ENCODE measurements at places on chromosomes 4 and X. TPM values are rescaled to one million over a fixed set of nuclear protein-coding genes. Genes with fewer than 3 reads are reported as not detected.

GRCh38 chrX:54357414-54358377, at the start of gene WNK3:
WNK3 (minus strand) TSS chrX:54358046.
- DNase-seq = peak; percentile 78

GRCh38 chr4:151568966-151569365, 160.0 kb downstream of the FHIP1A start:
- no peak for DNase-seq

DNA sequence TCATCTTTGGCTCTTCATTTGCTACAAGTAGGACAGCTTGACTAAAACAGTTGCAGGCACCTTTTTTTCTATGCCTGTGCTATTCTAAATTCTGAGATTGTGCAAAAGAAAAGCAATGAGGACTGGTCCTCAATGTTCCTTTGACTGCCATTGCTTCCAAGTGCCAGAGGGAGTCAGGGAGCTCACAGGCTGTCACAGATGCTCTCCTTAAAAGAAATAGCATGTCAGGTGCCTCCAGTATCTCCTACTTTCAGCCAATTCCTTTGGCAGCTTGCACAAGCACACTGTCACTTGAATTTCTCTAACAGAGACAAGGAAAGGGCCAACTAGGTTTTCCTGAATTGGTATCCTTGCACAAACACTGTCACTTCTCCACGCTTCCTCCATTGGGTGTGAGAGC, 228.2 kb downstream of the ADGRA3 start:
- DNase-seq = no peak

GRCh38 chrX:155235891-155236290, 19.6 kb downstream of the VBP1 start:
- no peak for DNase-seq

The FOXR2 gene
- total RNA-seq = not detected

DNA sequence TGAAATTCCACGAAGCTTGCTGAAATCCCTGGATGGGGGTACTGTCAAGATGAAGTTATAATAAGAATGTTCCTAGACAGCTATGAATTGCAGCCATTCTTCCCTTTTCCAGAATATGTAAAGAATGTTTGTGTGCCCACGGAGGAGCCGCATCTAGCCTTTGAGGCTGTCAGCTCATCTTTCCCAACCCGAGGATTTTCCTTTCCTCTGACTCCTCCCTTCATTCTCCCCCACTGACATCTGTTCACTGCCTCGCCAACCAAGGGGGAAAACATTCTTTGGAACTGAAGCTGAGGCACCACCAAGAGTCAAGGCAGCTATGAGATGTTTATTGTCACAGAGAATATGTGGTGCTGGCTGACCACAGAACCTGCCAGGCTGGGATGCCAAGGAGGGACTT, 8.8 kb downstream of the NHSL2 start:
- no peak for DNase-seq

The CXCL5 gene
- 0.45 TPM for total RNA-seq

The ASB12 gene
- total RNA-seq = 0.18 TPM

GRCh38 chr4:1579901-1580691, 104.0 kb downstream of the FAM53A start:
- peak; percentile 59 for DNase-seq

GRCh38 chr4:174600391-174600790, 78.1 kb upstream of the HPGD start:
- DNase-seq = no peak

Measured in mesothelial cell of epicardium (in vitro differentiated cells).